H9 (cell line): ENCODE measurements at places on chromosomes 7 and 10.
A peak's percentile ranks its signal among the peaks of the same experiment; 100 is the strongest.

DNA sequence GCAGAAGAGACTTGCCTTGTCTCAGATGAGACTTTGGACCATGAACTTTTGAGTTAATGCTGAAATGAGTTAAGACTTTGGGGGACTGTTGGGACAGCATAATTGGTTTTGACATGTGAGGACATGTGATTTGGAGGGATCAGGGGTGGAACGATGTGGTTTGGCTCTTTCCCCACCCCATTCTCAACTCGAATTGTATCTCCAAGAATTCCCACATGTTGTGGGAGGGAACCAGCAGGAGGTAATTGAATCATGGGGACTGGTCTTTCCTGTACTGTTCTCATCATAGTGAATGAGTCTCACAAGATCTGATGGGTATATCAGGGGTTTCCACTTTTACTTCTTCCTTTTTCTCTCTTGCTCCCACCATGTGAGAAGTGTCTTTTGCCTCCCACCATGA lies 229.7 kb upstream of the KCND2 start:
- no peak for DNase-seq

DNA sequence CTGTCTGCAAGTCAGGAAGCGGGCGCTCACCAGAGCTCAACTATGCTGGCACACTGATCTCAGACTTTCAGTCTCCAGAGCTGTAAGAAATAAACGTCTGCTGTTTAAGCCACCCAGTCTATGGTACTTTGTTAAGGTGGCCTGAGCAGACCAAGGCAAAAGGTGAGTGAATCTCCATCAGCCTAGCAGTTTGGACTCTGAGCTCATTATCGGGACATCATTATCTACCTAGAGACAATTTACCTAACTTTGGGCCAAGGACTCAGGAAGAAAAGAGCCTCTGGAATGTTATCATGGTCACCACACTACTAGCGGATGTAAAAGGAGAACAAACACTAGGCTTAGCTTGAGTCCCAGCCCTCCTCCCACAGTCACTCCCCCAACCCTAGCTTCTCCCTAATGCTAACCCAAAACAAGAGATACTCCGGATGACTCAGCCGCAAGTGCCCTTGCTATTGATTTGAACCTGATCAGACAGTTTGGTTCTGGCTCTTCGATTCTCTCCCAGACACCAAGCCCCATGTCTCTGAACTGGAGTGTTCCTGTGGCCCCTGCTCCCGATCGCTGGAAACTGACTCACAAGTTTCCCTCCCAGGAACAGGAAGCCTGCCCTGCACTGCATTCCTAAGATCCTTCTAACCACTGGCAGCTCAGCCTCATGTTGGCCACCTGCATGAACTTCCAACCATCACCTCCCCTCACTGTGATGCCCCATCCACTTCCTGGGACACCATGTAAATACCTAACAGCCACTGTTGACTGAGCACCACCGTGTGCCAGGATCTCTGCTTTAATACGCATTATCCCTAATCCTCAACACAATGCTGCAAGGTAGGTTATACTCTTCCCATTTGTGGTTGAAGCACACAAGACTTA lies 34.5 kb downstream of the CREB3L2 start:
- peak; percentile 36 for DNase-seq

GRCh38 chr7:91953618-91954017 lies 13.0 kb downstream of the AKAP9 start:
- no peak for DNase-seq

- no peak for DNase-seq
Measured at GRCh38 chr10:72832701-72833100, 60.8 kb upstream of the OIT3 start.

DNA sequence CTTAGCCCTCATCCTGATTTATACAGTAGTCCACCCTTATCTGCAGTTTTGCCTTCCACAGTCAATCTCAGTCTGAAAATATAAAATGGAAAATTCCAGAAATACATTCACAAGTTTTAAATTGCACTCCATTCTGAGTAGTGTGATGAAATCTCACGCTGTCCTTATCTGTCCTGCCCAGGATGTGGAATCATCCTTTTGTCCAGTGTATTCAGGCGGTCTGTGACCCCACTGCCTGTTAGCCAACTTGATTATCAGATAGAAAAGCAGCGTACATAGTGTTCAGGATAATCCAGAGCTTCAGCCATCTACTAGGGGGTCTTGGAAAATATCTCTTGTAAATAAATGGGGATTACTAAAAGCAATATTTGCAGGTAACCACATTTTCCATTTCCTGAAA lies 146.3 kb downstream of the MALRD1 start:
- no peak for DNase-seq

- no peak for DNase-seq
Measured at GRCh38 chr7:154577141-154577873, 425.6 kb downstream of the PAXIP1 start.
